ENCODE measurements at places on chromosomes 11 and 22.

GRCh38 chr11:4050138-4050537 is 44.5 kb upstream of the RRM1 start:
- DNase-seq = no peak

DNA sequence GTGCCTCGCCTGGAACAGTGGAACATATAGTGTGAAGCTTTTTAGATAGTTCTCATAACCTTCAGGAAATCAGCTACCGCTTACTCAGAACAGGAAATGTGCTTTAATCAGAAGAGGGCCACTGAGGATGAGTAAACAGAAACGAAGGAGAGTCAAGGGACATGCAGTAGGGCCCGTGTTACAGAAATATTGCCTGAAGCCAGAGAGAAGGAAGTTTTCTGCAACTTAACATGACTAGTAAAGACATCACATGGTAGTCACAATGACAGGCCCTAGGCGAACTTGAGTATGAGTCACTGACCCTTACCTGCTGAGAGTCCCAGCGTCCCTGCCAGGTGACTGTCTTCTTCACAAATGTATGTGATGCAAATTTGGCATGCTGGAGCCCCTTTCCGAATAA is 39.4 kb downstream of the CARD18 start:
- DNase-seq = no peak

- no peak for DNase-seq
Measured at GRCh38 chr22:24407278-24407665, 20.1 kb upstream of the ADORA2A start.

- no peak for DNase-seq
Measured at GRCh38 chr11:97815667-97816066, 1205.1 kb upstream of the CNTN5 start.

GRCh38 chr11:75625991-75626888 is 42.6 kb downstream of the MAP6 start:
- DNase-seq = no peak

DNA sequence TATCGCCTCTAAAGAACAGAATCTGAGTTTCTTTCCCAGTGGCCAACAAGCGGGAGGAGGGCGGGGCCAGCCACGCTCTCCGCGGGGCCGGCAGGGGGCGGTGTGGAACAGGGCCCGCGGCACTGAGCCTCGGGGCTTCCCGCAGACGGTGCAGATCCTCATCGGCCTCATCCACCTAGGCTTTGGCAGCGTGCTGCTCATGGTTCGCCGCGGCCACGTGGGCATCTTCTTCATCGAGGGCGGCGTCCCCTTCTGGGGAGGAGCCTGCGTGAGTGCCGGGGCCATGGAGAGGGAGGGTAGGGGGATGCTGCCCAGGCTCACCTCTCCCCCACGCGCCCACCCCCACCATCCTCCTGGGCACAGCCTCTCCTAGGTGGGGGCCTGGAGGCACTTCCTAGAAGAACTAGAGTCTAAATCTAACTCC is 10.7 kb downstream of the MS4A15 start:
- peak; percentile 17 for DNase-seq

GRCh38 chr11:61543606-61544306 is 35.2 kb downstream of the LRRC10B start:
- DNase-seq = no peak

- DNase-seq = no peak
Measured at GRCh38 chr11:43503417-43503816, 144.7 kb downstream of the TTC17 start.

GRCh38 chr22:24325105-24325757 is 54.6 kb downstream of the SPECC1L start:
- DNase-seq = no peak

DNA sequence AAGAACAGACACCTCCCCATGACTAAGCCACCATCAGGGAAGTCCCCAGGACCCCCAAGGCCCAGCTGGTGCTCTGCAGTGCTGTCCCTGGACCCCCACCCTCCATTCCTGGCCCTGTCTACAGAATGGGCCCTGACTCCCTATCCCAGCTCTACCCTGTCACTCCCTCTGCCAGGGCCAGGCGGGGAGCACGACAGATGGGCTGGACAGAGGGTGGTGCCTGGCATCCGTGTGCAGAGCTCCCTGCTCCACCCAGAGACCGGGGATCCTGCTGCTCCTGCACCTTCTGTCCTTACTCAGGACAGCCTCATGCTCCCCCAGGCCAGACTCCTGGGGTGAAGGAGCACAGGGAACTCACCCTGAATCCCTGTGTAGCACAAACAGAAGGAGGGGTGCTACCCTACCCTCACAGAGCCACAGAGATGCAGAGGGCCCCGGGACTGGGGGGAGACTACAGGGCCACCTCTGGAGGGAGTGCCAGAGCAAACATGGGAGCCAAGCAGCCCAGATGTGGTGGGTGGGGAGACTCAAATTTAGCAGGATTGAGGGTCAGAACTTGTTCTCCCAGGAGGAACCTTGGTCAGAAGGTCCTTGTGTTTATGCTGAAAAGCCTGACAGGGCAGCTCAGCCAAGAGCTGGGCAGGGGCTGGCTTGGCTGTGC is 2.0 kb downstream of the ARVCF start:
- DNase-seq = no peak

DNA sequence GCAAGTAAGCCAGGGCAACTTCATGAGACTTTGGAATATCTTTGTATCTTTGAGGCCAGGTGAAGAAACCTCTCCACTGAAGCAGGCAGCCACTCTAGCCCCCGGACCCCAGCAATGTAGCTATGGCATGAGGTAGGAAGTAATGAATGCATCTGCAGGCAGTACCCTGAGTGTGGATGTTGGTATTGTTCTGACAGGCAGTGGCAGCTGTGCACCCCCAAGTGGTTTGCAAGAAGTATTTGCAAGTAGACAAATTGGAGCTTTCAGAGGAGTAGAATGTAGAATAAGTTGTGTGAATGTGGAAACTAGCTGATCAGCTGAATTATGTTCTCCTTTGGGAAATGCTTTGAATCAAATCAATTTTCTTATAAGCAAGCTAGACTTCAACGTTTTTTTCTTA is 194.4 kb upstream of the PGR start:
- DNase-seq = no peak

DNA sequence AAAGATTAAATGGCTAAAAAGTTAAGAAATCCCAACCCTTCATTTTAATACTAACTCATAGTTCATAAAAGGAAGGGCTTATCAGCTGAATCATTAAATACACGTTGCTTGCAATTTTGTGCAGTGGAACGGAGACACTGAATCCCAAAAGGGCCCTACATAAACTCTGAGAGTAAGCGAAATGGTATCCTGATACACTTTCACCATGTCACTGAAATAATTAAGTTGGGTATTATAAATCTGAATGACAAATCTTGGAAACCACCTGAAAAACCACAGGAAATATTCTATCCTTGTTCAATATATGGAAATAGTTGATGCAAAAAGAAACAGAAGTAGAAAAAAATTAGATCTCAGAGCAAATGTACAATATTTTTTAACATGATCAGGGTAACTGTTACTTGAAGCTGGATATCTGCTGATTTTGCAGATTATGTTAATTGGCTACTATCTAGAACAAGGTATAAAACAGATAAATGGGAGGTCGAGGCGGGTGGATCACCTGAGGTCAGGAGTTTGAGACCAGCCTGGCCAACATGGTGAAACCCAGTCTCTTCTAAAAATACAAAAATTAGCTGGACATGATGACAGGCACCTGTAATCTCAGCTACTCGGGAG is 55.1 kb downstream of the MAML2 start:
- DNase-seq = no peak

GRCh38 chr22:28179392-28179791 is 260.3 kb upstream of the PITPNB start:
- DNase-seq = no peak

DNA sequence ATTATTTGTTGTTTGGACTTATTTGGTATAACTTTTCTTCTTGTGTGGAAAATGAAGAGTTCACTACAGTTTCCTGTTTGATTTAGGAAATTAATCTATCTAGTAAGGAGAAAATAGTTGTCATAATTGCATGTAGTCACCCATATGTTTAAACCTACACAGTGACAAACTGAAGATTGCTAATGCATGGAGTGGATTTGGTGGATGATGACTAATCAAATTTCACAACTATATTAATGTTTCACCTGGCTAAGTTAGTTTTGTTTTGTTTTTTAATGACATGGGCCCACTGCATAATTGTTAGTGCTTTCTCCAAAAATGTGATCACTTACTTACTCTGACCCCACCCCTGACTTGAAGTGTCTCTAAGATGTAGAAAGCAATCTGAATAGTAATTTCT is 170.6 kb downstream of the DYNC2H1 start:
- no peak for DNase-seq

GRCh38 chr11:3703383-3703782 is 32.2 kb upstream of the CHRNA10 start:
- no peak for DNase-seq

DNA sequence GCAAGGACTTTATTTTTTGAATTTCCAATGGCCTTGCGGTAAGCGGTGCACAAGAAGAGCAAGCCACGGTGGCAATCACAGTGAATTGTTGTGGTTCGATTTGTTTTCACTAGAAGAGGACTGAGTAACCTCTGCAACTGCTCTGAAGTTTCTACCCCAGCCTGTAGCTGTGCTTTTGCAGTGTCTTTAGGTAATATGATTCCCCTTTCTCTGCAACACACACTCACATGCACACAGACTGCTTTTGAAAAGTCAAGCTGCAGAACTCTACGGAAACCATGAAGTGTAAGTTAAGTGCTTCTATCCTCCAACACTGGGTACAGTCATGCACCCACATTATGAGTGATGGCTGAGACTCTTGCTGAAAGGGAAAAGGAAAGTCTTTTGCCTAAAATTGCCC is 38.4 kb downstream of the CD44 start:
- DNase-seq = no peak

GRCh38 chr11:80856066-80856465 is 1415.2 kb upstream of the TENM4 start:
- no peak for DNase-seq
